ENCODE measurements at places on chromosomes 7 and 10.
A peak's percentile ranks its signal among the peaks of the same experiment; 100 is the strongest.

DNA sequence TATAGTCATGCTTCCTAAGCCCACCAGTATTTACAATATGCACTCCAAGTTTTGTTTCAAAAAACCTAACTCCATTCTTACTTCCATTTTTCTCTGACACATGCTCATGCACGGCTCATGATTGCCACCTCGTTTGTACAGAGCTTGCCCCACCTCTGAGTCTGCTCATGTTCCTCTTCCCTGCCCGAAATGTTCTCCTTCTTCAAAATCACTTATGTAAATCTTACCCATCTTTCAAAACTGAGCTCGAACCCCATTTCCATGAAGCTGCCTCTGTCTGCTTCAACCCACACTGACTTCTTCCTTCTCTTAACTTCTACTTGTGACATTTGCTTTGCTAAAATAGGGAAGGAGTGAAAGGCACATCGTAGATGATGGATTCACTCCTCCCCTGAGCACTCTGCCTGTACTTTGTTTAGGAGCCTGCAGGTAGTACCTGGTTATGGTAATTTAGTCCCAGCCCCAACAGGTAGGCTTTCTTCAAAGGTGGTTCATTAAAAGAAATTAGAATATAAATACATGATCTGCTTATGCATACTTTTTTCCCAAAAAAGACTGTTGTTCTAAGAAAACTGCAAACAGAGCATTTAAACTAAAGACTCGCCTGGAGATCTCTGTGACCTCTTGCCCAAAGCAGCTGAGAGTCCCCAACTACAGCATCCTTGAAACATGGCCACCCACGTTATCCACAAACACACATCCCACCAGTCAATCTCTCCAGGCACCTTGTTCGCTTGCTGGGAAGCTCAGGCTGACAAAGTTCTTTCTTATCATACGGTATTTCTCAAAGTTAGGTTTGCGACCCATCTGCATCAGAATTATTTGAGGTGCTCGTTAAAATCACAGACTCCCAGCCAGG lies 172.0 kb downstream of the DGKI start:
- DNase-seq = no peak

- no peak for DNase-seq
Measured at GRCh38 chr10:6173203-6173602, 29.5 kb upstream of the PFKFB3 start.

- DNase-seq = peak; percentile 60
Measured at GRCh38 chr7:84492098-84493034, 297.8 kb upstream of the SEMA3A start.

DNA sequence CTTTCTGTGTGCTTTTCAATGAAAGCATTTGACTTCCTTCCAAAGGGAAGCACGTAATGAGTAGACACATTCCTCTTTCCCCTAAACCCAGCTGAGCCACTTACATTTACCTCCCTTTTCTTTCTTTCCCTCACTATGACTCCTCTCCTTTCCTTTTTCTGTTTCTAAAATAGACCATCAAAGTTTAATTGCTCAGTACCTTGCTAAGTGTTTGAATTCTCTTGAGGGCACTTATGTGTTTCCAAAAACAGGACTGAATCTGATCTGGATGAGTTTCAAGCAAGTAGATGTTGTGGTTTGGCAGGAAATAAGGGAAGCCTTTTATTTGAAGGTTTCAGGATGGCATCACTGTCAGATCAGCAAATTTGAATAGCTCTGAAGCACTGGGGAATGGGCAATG lies 396.2 kb downstream of the REEP3 start:
- DNase-seq = peak; percentile 17

DNA sequence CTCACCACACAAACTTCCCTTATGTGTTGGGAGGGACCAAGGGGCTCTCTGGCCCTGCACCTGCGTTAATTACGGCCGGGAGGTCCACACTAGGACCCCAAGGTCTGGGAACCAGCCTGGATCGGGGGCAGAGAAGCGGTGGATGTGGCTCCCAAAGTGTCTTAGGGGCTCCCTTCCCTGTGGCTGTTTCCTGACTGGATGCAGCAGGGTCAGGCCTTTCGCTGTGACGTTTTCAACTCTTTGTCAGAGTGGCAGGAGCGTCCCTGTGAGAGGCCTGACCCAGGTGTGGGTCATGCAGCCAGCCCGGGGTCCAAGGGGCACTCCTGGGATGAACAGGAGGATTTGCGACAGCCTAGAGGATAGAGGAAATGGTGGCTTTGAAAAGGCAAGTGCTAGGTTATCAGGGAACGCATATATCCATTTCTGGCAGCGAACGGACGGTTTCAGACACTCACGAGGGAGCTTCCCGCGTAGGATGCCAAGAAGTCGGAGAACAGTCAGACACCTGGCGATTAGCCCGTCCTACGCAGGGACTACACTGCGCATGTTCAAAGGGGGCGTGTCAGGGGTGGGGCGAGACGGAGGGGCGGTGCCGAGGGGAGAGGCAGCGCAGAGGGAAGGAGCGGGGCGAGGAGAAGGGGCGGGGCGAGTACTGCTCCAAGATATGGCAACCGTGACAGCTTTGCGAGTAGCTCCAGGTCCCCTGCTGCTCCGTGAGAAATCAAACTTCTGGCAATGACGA lies 46.2 kb upstream of the ZNF716 start:
- DNase-seq = no peak

GRCh38 chr7:156578978-156579430 lies 61.6 kb upstream of the RNF32 start:
- no peak for DNase-seq

DNA sequence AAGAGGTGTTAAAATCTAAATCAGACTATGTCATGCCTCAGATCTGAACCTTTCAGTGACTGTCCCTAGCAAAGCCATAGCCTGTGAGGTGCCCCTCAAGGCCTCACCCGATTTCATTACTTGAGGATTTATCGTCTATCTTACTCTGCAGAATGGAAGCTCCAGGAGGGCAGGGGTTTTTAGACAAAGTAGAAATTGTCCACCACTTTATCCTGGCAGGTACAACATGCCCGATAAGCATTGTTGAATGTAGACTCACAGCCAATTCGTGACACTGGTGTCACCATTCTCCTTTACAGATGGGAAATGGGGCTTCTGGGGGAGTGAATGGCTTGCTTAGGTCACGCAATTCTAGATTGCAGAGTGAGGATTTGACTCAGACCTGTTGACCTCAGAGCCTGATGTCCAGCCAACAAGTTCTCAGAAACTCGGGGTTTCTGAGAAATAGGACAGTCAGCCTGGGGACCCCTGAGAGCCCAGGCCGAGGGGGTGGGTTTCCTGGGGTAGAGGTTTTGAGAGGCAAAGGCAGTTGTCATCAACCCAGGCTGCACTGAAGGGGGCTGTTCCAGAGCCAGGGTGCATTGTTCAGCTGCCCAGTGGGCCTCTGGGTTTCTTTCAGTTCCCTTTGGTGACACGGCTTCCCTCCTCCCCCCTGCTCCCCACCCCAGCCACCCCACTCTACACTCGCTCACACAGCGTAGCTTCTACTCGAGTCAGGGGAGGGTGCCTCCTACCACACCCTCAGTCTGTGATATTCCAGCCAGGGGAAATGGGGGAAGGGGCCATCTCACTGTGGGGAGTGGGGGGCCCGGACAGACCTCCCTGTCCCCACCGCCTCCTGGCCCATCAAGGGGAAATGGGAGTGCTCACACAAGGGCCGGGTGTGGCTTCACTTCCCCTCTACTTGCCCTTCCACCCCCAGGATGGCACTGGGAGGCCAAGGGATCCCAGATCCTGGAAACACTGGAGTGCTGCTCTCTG lies 3.1 kb upstream of the IRF5 start:
- DNase-seq = no peak

DNA sequence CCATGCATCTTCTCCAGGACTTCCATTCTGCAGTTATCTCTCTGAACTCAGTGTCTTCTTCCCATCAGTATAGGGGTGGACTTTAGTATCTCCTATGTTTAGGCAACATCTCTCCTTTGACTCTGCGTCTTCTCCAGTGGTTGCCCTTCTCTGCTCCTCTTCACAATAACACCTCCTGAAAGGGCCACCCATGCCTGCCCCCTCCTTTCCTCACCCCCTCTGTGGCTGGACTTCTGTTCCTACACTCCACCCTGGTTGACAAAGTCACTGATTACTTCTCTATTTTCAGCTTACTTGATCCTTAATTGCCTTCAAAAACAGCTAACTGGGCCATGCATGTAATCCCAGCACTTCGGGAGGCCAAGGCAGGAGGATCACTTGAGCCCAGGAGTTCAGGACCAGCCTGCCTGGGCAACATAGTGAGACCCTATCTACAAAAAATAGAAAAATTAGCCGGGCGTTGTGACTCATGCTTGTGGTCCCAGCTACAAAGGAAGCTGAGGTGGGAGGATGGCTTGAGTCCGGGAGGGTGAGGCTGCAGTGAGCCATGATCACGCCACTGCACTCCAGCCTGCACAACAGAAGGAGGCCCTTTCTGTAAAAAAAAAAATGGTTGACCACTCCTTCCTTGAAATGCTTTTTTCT lies 13.7 kb downstream of the SRGN start:
- peak; percentile 27 for DNase-seq

- no peak for DNase-seq
Measured at GRCh38 chr10:21924511-21924910, 79.0 kb downstream of the DNAJC1 start.

DNA sequence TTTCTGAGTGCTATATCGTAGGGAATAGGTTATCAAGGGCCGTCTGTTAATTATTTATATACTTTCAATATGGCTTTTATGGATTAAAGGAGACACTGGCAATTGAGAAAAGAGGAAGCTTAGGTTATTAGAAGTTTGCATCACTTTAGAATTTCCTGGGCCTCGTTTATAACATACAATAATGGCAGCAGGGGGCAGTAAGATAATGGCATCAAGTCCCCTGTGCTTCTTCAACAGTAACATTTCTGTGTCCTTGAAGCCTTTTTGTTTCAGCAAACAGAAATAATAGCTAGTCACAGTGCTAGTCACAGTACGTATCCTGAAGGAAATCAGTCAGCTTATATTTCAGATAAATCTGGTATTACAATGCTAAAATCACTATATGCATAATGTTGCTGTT lies 41.9 kb downstream of the SPAM1 start:
- DNase-seq = no peak

GRCh38 chr7:19101472-19101871 lies 16.0 kb downstream of the TWIST1 start:
- DNase-seq = peak; percentile 72

GRCh38 chr10:6926971-6927370 lies 346.9 kb upstream of the PRKCQ start:
- DNase-seq = no peak

- peak; percentile 16 for DNase-seq
Measured at GRCh38 chr7:3673524-3673923, 372.5 kb downstream of the SDK1 start.

- no peak for DNase-seq
Measured at GRCh38 chr7:124930655-124931597, 1.3 kb upstream of the POT1 start.
